Skin of body (tissue), 3 donors: ENCODE measurements at places on chromosomes 3 and 15. TPM values are rescaled to one million over a fixed set of nuclear protein-coding genes. Genes with fewer than 3 reads are reported as not detected.

- no peak for DNase-seq
Measured at GRCh38 chr3:159928071-159928491, 60.6 kb upstream of the IL12A start.

DNA sequence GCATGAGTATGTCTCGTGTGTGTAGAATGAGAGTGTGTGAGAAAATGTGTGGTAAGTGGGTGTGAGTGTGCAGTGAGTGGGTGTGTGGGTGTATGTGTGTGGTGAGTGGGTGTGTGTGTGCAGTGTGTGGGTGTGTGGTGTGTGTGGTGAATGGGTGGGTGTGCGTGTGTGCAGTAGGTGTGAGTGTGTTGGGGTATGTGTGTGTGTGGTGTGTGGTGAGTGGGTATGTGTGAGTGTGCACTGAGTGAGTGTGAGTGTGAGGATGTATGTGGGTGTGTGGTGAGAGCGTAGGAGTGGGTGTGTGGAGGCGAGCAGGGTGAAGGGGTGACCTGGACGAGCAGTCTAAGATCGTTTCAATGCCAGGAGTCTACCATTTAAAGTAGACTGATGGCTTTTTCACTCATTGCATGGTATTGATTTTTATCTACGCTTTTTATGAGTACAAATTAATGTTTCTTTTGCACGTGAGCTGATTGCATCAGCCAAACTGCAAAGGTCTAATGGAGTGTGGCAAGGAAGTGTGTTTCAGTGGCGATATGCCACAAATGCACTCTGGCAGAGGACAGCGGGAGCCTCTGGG is 1.6 kb upstream of the CPN2 start:
- DNase-seq, result no peak

DNA sequence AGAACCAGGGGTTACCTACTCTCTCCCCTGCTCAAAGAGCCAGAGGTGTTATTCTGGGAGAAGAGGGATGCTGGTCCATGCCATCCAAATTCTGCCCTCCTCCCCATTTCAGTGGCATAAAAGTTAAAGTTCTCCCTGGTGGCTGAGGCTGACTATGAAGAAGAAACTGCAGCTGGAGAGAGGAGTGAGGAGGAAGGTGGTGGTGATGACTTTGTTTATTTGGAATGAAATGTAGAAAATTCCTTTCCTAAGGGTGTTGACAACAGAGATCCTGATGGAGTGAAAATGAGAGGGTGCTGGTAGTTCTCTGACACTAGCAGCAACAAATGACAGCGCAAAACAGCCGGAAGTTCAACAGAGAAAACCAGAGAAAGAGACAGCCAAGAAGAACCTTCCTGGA is 100.4 kb downstream of the PCCB start:
- no peak for DNase-seq

DNA sequence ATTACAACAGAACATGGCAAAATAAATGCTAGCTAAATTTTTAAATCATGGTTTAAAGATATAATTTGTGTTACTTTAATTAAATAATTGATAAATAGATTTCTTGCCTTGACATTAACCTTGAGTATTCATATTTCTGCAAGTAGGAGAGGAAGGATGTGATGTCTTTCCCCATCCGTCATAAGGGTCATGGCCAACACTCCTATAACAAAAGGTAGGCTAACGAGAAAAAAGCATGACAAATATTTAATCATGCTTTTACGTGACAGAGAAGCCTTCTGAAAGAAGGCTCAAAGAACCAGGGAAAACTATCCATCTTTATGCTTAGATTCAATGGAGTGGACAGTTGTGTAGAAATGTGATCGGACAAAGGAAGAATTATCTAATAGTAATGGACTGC is 135.2 kb downstream of the SERPINI1 start:
- DNase-seq, result no peak

GRCh38 chr3:184584464-184584891 is 22.9 kb downstream of the EPHB3 start:
- peak; percentile 25 for DNase-seq

DNA sequence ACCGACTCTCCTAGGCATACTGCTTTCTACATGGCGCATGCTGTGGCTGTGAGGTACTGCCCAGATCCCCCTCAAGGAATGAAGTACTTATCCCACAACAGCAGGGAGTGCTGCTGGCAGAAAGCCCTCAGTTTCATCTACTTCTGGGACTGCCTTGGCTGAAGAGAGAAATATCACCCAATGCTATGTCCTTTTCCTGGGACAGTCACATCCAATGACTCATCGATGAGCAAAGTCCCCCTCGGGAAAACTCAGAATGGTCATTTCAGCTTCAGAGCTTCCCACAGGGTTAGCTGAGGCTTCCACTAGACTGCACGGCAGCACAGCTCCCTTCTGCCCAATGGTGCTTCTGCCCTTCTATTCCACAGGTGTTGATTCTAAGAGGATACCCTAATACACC is 3.6 kb upstream of the NMD3 start:
- DNase-seq, result no peak

GRCh38 chr15:69154078-69154477 is 6.4 kb upstream of the GLCE start:
- DNase-seq, result no peak

DNA sequence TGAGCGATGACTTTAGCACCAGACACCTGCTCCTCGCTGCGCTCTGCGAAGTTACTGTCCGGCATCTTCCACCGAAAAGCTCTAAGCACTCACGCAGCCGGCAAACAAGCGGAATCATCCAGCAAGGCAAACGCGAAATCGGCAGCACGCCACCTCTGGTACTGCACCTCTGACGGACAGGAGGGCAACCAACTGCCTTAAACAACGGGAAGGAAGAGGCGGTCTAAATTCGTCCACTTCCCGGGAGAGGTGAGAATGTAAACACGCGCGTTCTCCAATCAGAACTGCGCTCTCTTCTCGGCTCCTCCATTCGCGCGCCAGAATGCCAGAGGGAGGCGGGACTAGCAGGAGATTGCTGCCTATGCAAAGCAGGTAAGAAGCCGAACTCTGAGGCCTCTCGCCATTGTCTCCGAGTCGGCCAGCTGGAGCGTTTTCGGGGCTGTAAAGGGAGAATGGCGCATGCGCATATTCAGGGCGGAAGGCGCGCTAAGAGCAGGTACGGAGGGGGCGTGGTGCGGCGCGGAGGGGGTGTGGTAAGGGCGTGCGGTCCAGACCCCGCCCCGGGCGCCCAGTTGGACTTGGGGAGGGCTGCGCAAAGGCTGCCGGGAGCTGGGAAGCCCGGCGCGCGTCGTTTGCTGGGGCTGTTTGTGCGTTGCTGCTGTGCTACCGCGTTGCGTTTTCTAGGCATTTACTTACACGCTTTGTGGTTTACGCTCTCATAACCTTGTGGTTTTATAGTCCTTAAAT is at the start of the genes BTD and HACL1:
BTD (plus strand) TSS at position 347 of the 747 bp plus-strand sequence. CDS start 33,695 bp downstream, outside the sequence.
HACL1 (minus strand) TSS at position 171 of the 747 bp plus-strand sequence; CDS start at position 65, 106 bp downstream.
- DNase-seq, result no peak

GRCh38 chr3:15271785-15272381 is 60.5 kb downstream of the SH3BP5 start:
- DNase-seq, result no peak

DNA sequence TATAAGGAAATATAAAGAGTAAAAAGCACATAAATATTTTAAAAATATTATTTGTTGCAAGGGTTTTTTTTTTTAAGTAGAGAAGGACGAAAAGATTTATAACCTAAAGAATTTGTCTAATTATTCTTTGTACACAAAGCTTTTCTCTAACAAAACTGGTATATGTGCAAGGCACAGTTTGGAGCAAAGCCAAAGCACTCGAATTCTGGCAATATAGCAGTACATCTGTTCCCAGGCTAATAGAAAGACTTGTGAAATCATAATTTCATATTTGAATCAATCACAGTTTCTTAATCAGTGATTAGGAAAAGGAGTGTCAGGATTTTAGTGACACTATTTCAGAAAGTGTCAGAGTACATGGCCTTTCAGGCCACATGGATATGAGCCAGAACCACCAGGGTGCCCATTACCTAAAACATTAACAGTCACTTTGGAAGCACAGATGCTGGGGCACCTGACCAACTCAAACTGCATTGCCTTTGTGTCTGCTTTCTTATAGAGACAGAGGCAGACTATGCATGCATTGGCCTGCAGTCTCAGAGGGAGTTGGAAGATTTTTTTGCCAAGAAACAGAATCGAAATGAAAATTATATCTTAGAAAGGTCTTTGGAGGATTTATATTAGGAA is 651.8 kb upstream of the SGO1 start:
- no peak for DNase-seq

Gene GCNT3
- not detected for total RNA-seq

Gene ECE2
- not detected for total RNA-seq

Gene CD200R1L
- total RNA-seq, result not detected

Gene FEZF2
- not detected for total RNA-seq

Gene CHRFAM7A
- total RNA-seq, result 1.4 TPM

Gene CFAP100
- not detected for total RNA-seq
